AG08395 (cell line): ENCODE measurements at places on chromosomes 13 and 19.

- DNase-seq, result no peak
Observed at GRCh38 chr19:56689198-56689597, 17.6 kb upstream of the ZNF835 start.

GRCh38 chr19:48250290-48251025 lies 5.3 kb downstream of the CARD8 start:
- DNase-seq, result no peak

GRCh38 chr13:33454844-33455705 lies 169.5 kb upstream of the STARD13 start:
- peak; percentile 83 for DNase-seq

- no peak for DNase-seq
Observed at GRCh38 chr13:20721058-20721453, 17.6 kb downstream of the IL17D start.

- DNase-seq, result peak; percentile 92
Observed at GRCh38 chr13:79451500-79451962, 29.4 kb upstream of the NDFIP2 start.

- no peak for DNase-seq
Observed at GRCh38 chr13:110151462-110151861, 155.5 kb downstream of the COL4A1 start.

DNA sequence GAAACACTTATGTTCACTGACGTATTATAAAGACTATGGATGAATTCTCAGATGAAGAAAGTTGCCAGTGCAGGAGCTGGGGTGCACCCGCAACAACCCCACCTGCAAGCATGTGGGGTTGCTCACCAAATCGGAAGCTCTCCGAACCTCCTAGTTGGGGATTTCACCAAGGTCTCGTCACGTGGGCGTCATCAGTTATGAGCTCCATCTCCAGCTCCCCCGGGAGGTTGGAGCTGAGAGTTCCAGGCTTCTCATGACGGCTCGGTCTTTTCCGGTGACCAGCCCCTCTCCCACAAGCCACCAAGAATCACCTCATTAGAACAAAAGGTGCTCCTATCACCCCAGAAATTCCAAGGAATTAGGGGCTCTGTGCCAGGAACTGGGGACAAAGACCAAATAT lies 46.1 kb upstream of the TUBGCP3 start:
- no peak for DNase-seq

GRCh38 chr13:49300739-49301589 lies 53.2 kb downstream of the CDADC1 start:
- DNase-seq, result peak; percentile 80

DNA sequence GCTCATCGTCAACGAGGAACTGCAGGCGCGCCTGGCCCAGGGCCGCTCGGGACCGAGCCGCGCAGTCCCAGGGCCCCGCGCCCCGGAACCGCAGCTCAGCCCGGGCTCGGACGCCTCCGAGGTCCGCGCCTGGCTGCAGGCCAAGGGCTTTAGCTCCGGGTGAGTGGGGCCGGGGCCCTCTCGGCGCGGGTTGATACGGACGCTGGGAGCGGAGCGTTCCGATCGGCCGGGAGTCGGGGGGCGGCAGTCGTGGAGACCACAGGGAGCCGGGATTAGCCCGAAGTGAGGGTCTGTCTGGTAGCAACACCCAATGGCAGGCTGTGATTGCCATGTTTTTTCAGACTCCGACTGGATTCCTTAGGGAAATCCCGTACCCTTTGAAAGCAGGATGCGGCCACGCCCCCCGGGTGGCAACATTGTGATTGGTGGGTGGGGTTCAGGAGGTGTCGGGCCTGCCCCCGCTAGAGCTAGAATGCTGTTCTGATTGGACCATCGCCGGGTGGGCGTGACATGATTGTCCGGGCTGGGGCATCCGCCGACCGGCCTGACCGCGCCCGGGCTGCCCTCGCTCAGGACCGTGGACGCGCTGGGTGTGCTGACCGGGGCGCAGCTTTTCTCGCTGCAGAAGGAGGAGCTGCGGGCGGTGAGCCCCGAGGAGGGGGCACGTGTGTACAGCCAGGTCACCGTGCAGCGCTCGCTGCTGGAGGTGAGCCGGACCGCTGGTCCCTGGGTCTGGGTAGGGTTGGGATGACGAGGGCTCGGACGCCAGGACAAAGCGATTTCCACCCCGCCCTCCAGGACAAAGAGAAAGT lies 11.3 kb downstream of the EPS8L1 start:
- DNase-seq, result peak; percentile 99

DNA sequence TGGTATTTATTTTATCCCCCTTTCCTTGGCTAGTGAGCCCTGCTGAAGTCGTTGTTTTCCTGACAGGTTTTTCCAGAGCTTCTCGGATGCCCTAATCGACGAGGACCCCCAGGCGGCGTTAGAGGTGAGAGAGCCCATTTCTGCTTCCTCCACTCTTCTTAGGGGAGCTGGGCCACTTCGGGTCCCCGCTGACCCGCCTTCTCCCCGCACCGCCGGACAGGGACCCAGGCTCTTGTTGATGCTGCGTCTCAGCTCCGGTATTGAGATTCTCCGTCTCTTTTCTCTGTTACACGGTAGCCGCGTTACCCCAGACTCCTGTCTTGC lies 306 bp downstream of the SUGT1 start:
- no peak for DNase-seq

DNA sequence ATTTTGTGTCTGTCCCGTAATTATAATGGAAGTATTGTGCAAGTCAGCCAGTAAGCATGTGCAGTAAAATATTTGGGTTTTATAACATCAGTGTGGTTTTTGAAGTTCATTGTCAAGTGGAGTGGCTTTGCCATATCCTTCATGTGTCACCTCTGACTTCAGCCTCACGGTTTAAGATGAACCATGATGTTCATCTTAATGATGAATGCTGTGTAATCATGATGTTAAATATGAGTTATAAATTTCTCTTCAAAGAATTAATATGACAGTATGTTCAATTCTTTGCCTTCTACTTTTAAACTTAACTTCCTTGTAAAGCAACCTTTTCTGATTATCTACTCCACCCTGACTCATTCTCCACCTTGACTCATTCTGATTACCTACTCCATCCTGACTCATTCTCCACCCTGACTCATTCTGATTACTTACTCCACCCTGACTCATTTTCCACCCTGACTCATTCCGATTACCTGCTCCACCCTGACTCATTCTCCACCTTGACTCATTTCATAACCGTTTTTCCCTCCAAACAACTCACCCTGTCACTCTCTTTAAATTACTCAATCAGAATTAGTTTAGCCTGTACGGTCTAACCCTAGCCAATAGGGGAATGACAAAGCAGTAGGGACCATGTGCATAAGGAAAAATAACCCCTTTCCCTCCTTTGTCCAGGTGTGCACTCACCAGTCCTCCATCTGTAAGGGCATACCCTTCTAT lies 50.3 kb upstream of the ANKRD10 start:
- no peak for DNase-seq

- no peak for DNase-seq
Observed at GRCh38 chr19:34154401-34154800, 17.9 kb upstream of the LSM14A start.

- no peak for DNase-seq
Observed at GRCh38 chr13:51346397-51346796, 6.9 kb downstream of the SERPINE3 start.

- DNase-seq, result peak; percentile 84
Observed at GRCh38 chr19:12956446-12957388, at the start of gene GADD45GIP1. GADD45GIP1 (minus strand) TSS chr19:12957223; CDS start chr19:12957212, 11 bp downstream.

- no peak for DNase-seq
Observed at GRCh38 chr19:28586474-28586873, 626.5 kb downstream of the UQCRFS1 start.

- no peak for DNase-seq
Observed at GRCh38 chr13:29693275-29693945, 97.9 kb upstream of the SLC7A1 start.

DNA sequence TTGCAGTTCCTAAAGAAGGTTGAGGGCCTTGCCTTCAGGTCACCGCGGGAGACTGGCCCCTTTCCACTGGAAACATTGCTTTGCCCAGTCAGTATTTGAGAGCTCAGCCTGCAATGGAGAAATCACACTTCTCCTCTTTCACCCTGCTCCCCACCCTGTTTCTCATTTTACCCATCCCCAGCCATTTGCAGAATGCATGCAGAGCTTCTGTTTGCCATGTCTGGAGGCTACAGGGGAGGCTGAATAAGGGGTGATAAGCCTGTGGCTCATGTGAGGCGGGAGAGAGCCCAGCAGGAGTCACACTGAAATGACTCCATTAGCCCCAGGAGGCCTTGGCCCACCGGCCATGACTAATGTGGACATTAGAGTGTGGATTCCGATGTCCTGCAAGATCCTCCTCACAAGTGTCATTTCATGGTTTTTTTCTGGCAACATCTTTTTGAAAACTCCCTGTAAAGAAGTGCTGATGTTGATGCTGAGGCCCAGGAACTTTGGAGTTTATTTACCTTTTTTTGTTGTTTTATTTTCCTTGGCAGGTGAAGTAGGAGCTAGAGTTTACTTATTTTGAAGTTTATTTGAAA lies 6.3 kb downstream of the SPINT2 start:
- peak; percentile 33 for DNase-seq

DNA sequence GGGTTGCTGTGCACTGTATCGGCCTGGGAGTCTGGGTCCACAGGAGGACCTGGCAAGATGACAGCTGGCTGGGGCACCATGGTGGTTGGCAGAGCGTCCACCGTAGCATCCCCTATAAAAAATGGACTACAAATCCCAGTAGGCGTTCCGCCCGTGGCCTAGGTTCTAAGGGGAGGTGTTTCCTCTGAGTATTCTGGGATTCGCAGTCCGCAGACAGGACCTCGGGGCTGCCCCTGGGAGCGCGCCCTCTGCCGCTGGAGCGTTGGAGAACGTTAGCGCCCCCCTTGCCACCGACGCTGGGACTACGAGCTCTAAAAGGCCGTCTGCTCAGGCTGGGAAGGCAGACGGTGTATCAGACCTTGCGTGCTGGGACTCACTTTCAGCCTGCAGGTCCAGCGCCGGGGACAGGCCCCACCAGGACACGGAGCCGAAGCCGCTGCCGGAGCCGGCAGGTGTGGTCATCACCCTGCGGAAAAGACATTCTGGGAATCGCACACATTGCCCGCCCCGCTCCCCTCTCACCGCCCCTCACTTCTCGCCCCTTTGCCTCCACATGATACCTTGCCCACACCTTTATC lies 372 bp downstream of the DNAAF3 start:
- peak; percentile 69 for DNase-seq

GRCh38 chr19:20840371-20840770 lies 64.3 kb downstream of the ZNF66 start:
- no peak for DNase-seq

DNA sequence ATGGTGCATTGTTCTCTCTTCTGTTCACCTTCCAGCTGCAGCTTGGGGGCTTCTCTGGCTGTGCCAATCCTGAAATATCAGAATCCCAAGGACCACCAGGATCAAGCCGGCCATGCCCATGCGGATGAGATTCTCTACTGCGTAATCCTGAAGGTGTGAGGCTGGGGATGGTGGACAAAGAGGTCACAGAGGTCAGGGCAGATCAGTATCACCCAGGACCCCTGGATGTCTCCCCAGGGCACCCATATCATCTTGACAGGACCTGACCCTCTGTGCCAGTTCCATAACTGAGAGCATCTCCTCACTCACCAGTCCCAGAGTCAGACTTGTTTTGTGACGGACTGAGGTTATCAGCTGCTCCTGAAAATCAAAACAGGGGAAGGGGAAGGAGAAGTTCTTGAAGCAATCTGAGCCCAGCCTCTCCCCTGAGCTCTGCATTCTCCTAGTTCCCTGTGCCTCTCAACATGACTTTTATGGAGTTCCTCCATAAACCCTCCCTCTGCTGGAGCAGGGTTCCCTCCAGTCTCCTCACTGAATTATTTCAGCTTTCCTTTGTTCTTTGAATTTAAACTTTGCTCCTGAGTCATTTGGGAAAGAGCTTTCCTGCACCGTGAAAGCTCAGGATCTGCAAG lies 5.5 kb downstream of the LILRA5 start:
- DNase-seq, result no peak

DNA sequence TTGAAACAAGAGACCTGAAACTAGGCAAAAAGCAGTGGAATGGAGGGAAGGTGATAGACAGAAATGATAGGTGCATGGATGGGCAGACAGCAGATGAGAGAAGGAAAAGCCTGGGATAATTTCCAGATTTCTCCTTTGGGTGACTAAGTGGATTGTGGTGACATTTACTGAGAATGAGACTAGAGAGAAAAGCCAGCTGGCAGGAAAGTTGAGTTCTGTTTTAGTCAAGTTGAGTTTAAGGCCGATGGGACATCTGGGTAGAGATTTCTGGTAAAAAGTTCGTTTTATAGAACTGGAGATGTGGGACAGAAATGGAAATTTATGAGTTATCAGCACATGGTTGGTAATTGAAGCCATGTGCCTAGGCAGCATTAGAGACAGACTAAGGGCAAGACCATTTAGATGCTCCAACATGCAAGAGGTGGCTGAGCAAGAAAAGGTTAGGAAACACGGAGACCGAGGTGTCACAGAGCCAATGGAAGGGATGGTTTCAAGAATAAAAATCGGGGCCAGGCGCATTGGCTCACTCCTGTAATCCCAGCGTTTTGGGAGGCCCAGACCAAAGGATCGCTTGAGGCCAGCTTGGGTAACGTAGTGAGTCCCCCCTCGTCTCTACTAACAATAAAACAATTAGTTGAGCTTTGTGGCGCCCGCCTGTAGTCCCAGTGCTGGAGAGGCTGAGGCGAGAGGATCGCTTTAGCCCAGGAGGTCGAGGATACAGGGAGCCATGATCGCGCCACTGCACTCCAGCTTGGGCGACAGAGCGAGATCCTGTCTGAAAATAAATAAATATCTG lies 9.6 kb upstream of the DGKH start:
- DNase-seq, result peak; percentile 33

- no peak for DNase-seq
Observed at GRCh38 chr13:52739468-52740071, at the start of gene CNMD. CNMD (minus strand) TSS chr13:52739820; CDS start chr13:52739701, 119 bp downstream.

DNA sequence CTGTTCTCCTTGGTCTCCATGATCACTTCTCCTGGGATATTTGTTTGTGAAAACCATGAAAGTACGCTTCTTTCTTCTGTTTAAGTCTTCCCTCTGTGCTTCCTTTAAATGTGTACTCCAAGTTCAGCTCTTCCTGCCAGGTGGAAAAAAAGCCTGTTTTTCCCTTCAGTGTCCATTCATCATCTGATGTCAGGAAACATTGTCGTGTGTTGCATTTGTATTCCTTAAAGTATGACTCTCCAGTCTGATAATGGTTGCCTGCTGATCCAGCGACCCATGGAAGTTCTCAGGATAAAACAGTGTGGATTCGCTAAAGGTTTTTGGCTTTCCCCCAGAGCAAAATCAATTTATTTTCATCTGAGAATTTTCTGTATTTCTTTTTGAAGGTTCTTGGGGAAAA lies 22.3 kb downstream of the SACS start:
- no peak for DNase-seq

GRCh38 chr19:4878491-4878968 lies 11.1 kb upstream of the PLIN3 start:
- no peak for DNase-seq

DNA sequence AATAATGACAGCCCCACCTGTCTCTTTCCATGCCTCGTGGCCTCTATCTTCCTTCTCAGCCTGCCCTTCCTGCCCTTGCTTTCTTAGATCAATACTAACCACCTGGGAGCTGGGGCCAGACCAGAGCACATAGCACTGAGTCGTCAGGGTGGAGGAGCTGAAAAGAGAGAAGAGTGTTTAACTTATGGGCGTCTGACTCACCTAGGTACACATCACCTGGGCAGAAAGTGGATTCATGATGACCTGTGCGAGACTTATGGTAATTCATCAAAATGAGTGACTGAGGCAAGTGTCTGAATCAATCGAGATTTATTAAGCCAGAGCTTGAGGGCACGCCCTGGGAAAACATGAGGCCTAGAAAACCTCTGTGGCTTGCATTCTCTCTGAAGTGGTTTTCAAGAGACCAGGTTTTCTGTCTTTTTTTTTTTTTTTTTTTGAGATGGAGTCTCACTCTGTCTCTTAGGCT lies 19.2 kb downstream of the CEACAM6 start:
- no peak for DNase-seq
